ENCODE measurements at places on chromosomes 5 and 9. TPM values are rescaled to one million over a fixed set of nuclear protein-coding genes. Genes with fewer than 3 reads are reported as not detected.

ARHGEF28 gene
- 24.2 TPM for total RNA-seq

PCDHB14 gene
- 0.58 TPM for total RNA-seq

DNA sequence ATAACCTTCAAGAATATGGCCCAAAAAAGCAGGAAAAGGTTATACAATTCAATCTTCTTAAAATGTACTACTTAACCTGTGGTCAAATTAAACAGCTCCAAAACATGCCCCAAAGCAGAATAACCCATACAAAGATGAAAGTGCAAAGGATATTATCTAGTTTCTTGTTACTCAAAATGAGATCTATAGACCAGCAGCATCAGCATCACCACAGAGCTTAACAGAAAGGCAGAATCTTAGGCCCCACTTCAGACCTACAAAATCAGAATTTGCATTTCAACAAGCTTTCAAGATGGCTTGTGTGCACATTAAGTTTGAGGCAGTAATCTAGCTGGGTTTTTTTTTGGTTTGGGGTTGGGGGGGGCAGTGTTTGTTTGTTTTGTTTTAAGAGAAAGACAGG, 54.0 kb downstream of the SCAI start:
- no peaks in the 10 kb centered on the region for H3K27me3 ChIP-seq
- H3K27ac ChIP-seq, result no peak overlapping the region
- no peak for DNase-seq
- no peaks in the 10 kb centered on the region for H3K4me1 ChIP-seq

- no peak overlapping the region for H3K4me3 ChIP-seq
- peaks cover 5% of the 10 kb centered on the region for H3K4me1 ChIP-seq
- DNase-seq, result no peak
- H3K27me3 ChIP-seq, result no peaks in the 10 kb centered on the region
- no peaks in the 10 kb centered on the region for H3K36me3 ChIP-seq
- no peak overlapping the region for H3K27ac ChIP-seq
Measured at GRCh38 chr5:176426876-176427275, 10.5 kb upstream of the CLTB start.

GRCh38 chr5:150556859-150557508, 49.1 kb downstream of the NDST1 start:
- no peaks in the 10 kb centered on the region for H3K27me3 ChIP-seq
- H3K4me1 ChIP-seq, result peaks cover 5% of the 10 kb centered on the region
- no peak for DNase-seq
- H3K27ac ChIP-seq, result no peak overlapping the region
